ENCODE measurements at places on chromosomes 4 and X. TPM values are rescaled to one million over a fixed set of nuclear protein-coding genes. Genes with fewer than 3 reads are reported as not detected.

DNA sequence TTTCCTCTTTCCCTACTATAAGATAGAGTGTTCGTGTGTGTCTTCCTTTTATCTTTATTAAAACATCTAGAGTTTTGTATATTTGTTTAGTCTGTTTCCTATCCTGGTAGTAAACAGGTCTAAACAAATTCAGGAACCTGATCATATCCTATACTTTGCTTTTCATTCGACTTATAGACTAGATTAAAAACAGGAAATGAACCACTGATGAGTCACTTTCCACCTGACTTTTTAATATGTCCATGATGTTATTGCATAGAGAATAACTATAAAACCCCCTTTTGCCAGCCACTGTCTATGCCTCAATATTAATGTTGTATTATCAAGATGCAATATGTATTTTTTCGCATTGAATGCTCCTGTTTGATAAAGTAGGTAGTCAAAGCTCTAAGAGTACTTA lies 1794.0 kb downstream of the STIM2 start:
- ATAC-seq, result no peak

The CEP44 gene
- total RNA-seq, result 17.9 TPM

The HSFX2 gene
- total RNA-seq, result 0.46 TPM

DNA sequence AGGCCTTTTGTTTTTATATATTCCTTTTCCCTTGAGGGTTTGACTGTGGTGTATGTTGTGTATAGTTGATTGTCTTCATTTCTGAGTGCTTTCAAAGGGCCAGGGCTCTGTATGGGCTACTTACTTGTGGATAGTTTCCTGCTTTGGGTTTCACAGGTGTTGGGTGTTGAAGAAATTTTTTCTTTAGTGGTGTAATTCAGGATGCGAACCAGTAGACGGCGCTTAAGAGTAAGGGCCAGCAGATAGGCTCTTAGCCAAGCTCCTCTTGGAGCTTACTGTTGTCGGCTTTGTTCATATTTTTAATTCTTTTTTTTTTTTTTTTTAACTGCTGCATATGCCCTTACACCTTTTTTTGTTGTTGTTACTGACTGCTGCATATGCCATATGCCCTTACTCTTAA lies 276.3 kb upstream of the GALNT7 start:
- ATAC-seq, result no peak

GRCh38 chr4:26303008-26303407 lies 17.8 kb upstream of the RBPJ start:
- ATAC-seq, result no peak

GRCh38 chr4:85482010-85482738 lies 7.2 kb downstream of the ARHGAP24 start:
- ATAC-seq, result no peak

All from motor neuron (in vitro differentiated cells).